ENCODE measurements at places on chromosomes 5 and 9.

DNA sequence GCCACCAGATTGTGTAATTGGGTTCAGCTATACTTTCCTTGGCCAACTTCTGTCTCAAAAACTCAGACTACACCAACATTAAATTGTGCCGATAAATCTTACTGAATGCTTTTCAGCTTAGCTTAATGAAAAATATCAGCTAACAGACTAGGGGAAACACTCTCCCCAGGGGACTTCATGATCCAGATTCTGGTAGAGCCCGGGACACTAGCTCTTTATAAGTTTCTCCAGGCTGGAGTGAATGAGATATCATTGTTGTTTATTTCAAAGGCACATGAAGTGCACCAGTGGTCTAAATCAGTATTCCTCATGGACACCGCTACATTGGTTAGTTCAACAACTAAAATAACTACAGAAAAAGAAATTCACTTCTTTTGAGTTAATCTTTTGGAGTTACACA is 10.5 kb upstream of the LHFPL2 start:
- DNase-seq, result no peak

DNA sequence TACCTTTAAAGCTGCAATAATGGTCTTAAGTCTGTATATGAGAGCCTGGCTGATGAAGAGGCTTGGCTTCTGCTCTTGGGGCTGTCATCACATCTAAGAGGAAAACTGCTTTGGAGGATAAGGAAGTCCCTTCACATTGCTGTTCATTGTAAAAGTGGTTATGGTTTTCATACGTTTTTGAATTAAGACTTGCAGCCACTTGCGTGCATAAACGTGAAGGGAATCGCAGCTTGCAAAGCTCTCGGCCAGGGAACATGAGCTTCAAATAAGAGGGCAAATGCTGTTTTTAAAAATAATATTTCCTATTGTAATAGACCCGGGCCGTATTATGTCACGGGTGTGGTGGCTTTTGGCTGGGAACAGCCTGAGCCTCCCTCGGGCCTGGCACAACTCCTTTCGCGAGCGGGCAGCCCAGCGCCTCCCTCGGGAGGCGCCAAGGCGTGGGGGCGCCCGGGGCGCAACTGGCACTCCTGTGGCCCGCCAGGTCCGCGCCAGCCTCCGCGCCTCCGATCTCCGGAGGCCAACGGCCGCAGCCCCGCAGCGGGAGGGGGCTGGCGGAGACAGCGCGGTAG is 538 bp upstream of the ARHGEF28 start:
- no peak for DNase-seq

DNA sequence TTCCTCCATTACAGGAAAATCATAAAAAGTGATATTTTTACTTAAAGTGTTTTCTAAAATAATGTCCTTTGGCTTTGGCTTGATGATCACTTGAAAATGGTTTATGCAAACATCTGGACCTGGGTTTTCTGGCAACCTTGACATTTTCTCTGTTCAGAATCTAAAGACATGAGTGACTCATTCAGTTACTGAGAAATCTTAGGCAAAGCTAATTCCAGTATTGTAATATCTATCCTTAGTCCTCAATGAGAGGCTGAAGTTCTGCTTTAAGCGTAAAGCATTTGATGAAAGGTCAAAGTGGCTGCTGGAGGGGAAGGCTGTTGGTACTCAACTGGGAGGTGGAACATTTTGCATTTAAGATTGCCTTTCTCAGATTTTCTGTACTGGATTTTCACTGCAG is 2.3 kb downstream of the MAN2A1 start:
- DNase-seq, result no peak

DNA sequence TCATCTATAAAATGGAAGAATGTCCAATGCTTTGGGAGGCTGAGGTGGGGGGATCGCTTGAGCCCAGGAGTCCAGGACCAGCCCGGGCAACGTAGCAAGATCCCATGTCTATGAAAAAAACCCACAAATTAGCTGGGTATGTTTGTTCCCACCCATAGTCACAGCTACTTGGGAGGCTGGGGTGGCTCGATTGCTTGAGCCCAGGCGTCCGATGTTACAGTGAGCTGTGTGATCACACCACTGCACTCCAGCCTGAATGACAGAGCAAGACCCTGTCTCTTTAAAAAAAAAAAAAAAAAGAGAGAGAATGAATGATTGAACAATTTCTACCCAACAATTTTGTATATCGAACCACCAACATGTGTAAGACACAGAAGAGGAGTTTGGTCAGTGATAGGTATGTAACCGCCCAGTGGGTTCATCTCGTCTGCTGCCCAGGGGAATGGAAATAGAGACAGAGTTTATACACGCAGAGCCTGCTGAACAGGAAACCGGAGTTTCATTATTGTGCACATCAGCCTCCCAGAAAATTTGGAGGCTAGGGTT is 26.2 kb upstream of the ERGIC1 start:
- DNase-seq, result no peak

GRCh38 chr5:73673161-73673591 is 47.2 kb downstream of the ARHGEF28 start:
- no peak for DNase-seq

DNA sequence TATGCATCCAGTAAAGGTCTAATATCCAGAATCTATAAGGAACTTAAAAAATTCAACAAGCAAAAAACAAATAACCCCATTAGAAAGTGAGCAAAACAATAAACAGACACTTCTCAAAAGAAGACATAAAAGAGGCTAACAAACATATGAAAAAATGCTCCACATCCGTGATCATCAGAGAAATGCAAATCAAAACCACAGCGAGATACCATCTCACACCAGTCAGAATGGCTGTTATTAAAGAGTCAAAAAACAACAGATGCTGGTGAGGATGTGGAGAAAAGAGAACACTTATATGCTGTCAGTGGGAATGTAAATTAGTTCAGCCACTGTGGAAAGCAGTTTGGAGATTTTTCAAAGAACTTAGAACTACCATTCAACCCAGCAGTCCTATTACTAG is 86.1 kb downstream of the WWC1 start:
- no peak for DNase-seq

DNA sequence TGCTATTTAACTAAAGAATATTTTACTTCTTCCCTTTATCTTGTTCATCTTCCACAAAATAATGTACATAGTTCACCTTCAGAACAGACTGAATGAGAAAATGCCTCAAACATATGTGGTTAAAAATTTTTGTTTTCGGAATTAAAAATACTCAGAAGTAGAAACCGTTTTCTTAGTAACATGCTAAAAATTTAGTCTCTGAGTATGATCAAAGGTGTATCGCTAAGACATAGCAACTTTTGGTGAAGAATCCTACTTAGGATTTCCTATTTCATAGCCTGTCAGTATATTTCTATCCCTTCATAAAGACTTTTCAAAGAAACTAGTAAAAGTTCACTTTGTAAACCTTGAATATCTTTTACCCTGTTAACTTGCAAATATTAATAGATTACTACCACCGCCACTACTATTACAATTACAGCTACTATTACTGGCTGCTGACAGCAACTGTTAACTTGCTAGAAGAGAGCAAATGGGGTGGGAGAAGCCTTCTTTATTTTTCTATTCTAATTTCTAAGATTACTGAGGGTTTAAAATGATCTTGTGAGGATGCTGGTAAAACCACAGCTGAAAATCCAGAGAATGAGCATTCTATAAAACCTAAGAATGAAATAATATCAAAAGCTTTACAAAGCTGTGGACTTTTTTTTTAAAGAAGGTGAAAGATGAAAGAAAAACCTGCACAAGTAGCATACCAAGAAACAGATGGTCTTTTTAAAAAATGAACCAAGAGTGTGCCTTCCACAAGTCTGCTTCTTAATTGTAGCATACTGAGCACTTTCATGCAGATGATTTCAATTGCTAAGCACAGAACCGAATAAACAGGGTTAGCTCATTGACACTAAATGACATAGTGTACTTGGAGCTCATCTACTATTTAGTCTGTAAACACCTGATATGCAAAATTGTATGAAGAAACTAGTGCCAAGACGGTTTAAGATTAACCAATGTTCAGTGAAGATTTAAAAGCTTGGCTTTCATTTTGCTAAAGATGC is 246.3 kb upstream of the EFNA5 start:
- DNase-seq, result no peak
